HTR-8/SVneo (cell line): ENCODE measurements at places on chromosomes 11 and 22.

DNA sequence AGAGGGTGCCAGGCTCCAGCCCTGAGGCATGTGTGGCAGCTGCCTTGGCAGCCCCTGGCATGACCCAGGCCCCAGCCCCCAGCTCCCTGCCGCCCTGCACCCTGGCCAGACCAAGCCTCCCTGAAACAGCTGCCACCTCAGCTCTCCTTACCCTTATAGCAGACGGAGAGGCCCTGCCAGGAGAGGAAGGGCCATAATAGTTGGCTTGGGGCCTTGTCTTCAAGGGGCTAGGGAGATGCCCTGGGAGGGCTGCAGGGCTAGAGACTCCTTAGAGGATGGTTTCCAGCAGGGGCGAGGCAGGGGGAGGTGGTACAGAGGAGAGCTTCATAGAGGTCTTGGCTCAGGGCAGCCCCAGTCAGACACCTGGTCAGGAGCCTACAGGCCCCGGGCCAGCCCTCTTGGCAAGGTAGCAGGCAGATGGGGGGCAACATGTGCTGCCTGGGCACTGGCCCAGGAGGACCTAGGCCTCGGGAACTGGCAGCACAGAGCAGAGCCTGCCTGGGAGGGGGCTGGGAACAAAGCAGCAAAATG is 13.0 kb downstream of the SMTN start:
- DNase-seq, result no peak

DNA sequence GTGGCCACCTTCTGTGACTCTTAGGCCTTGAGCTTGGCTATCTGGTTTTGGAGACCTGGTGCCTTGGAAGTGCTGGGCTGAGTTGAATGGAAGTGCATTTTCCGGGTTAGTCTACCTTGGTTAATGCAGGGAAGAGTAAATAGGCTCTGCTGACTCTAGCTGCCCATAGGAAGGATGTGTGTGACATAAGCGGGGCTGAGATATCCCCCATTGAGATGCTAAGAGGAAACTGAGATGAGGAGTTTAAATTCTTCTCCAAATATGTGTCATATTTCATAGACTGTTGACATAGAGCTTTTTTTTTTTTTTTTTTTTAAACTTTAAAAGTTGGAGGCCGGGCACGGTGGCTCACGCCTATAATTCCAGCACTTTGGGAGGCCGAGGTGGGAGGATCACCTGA is 30.8 kb downstream of the ZNRF3 start:
- DNase-seq, result no peak

- DNase-seq, result no peak
These were observed 114.6 kb upstream of the SESN3 start for GRCh38 chr11:95345651-95346050.

DNA sequence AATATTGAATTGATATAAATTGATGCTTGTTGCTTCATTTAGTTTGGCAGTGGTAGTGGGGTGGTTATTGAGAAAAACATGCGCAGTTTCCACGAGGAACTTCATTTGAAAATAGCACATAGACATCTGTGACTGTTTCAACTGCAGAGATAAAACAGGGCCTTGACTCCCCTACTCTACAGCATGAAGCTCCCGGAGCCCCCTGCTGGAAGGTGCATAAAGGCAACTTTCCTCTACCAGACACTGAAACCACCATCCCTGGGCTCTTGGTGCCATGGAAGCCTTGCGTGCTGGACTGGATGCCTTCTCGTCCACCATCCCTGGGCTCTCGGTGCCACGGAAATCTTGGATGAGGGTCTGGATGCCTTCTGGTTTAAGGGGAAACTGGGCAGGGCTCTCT is 195.9 kb downstream of the CSNK2A3 start:
- DNase-seq, result peak; percentile 41

DNA sequence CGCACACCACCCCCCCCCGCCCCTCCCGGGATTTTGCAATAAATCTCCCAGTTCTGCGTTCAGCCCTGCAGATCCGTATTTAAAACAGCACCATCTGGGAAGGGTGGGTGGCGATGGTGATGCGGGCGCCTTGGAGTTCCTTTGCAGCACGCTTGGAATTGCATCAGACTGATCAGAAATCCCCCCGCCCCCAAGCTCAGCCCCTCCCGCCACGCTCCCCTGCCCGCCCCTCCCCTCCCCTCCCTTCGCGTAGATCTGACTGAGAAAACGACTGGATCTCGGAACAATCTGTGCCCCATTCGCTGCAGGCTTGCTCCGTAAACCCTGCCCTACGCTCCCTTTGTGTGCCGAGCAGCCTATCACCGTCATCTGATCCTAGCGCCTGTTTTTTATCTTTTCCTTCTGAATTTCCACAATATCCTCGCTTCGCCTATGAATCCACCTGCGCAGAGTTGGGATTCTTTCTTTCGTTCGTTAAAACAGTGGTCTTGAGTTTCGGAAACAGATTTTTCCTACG is 18.1 kb upstream of the BDNF start:
- DNase-seq, result no peak

GRCh38 chr11:68966894-68967780 is 13.6 kb downstream of the MRGPRD start:
- DNase-seq, result no peak

DNA sequence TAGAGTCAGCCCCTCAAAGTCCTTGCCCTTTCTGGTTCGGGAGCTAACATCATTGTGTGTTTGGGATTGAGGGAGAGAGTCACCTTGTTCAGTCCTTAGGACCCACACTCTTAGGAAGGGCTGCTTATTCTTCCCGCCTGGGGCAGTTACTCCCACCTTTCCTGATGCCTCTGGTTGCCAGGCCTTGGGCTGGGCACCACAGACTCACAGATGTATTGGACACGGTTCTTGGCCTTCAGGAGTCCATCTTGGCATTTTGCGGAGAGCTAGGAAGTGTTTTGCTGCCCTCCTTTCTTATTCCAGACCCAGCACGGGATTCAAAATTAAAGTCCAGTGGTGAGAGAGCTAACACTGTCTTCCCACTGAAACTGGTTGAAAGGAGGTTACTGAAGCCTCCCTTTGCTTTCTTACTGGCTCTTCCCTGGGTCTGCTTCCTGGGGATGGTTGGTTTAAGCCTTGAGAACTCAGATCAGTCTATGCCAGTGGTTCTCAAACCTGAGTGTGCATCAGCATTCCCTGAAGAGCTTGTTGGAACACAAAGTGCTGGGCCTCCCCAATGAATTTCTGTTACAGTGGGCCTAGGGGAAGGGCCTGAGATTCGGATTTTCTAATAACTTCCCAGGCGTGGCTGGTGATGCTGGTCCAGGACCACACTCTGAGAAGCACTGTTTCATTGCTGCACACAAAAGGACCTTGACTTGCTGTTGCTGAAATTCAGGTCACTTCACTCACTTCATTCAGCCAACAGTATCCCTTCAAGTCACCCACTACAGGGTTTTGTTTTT is 1.4 kb downstream of the OSBP2 start:
- DNase-seq, result no peak

DNA sequence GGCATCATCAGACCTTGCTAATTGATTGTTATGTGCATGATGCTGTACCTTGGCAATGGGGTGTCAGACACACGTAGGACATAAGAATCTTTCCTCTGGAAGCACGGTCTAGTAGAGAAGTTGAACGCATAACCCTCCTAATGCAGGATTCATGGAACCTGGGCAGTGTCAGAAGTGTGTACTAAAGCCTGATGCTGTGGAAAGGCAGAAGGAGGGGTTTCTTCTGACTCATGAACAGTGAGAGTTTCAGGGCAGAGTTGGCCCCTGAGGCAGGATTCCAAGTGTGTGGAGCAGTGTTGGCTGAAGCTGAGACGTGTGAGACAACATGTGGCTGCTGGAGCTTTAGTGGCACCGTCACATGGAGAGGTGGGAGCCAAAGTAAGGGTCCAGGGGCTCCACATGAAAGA is 3.5 kb downstream of the PANX1 start:
- DNase-seq, result peak; percentile 51

DNA sequence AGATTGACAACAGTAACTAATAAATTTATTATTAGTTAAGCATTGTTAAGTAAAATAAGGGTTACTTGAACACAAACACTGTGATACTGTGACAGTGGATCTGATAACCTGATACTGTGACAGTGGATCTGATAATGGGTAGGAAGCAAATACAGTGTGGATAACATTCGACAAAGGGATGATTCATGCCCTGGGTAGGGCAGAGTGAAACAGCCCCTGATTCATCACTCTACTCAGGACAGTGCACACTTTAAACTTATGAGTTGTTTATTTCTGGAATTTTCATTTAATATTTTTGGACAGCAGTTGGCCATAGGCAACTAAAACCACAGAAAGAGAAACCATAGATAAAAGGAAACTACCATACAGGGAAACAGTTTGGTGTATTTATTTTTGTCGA is 60.8 kb upstream of the CTSC start:
- peak; percentile 39 for DNase-seq
